Fibroblast of skin of left biceps (primary cell): ENCODE measurements at places on chromosomes 2 and 18.

DNA sequence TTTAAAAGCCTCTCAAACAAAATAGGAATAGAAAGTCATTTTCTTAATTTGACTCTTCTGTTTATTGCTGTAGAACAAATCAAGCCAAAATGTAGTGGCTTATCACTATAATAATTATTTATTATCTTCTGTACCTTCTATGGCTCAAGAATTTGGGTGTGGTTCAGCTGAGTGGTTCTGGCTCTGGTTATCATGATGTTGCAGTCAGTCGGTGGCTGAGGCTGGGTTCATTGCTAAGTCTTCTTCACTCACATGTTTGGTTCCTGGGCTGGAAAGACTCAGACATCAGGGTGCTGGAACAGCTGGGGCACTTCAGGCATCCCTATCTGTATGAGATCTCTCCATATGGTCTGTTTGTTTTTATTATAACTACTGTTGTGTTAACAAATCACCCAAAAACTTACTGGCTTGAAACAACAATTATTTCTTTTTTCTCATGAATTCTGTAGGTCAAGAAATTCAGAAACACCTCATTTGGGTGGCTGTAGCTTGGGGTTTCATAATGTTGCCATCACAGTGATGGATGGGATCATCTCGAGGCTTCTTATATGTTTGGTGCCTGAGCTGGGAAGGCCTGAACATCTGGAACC, 242.6 kb upstream of the FBXO11 start:
- no peak for DNase-seq

- no peak for DNase-seq
These were observed 189.4 kb upstream of the ARL4C start for GRCh38 chr2:234686088-234686890.

DNA sequence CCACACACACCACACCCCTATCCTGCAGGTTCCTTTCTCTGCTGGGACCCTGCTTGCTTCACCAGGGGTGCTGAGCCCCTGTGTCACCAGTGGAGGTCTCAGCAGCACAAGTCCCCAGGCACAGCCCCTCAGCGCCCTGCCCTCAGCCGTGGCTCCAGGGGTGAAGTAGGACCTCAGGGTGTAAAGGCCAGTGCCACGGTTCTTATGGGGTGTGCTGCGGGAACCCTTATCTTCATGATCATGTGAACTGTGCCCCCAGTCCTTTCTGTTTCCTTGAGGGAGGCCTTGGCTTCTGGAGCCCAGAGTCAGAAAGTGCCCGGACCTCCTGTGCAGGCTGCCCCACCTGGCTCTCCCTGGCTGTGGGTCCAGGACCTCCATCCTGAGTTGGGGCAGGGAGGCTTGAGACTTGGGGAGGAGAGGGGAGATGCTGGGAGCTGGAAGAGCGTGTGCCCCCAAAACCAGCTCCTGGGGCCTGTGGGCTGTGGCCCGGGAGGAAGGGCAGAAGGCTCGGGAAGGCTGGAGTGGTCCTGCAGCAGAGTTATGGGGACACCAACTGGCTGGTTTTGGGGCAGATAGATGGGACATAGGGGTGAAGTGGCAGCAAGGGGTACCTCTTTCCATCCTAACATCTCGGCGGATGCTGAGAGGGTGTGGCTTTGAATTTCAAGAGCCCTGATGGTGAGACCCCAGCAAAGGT, 20.2 kb upstream of the KLF11 start:
- DNase-seq = no peak

GRCh38 chr2:320561-320960, 32.7 kb upstream of the ALKAL2 start:
- DNase-seq = no peak

DNA sequence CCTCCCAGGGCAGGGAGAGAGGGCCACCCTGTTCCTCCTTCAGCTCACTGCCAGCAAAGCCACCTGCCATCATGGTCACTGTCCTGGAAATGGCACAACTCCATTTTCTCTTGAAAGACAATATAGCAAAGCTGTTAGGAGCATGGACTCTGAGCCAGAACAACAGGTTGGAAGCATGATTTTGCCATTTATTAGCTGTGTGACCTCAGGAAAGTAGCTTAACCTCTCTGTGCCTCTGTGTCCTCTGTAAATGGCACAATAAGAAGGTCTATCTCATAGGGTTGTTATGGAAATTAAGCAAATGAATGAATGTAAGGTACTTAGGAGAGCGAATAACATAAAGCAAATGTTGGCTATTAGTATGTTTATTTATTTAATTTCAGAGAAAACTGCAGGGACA, 730.4 kb upstream of the ID2 start:
- no peak for DNase-seq

DNA sequence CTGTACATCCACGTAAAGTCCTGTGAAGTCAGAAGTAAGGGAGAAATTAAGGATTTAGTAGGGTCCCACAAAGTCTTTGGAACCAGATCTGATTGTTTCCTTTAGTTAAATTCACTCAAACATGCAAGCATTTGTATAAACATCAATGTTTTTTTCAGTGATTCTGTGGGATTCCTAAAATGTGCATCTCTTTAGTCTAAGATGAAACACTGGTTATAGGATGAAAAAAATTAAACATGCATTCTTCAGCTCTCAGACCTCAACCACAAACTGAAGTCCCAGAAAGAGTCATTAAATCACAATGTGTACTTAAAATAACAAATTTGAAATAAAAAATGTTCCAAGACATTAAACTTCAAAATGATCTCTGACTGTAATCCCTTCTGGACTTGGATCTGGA, 76.5 kb upstream of the APCDD1 start:
- peak; percentile 68 for DNase-seq

DNA sequence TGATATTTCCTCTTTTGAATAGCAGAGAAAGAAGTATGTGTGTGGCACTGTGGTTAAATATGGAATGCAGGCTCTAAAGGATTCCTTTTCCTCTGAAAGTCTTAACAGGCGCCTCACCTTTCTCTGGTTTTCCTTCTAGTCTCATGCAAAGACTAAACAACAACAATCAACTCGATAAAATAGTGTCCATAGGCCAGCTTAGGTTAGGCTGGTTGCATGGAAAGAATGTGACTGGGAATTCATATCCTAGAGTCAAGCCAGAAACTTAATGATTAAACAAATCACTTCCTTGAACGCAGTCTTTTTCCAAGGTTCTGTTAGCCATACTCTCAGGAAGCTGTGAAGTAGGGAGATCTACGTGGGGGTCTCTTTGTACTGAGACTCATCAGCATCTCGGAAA, 800.8 kb upstream of the ID2 start:
- DNase-seq = no peak

- no peak for DNase-seq
These were observed 241.5 kb downstream of the RNF152 start for GRCh38 chr18:61651145-61651879.

DNA sequence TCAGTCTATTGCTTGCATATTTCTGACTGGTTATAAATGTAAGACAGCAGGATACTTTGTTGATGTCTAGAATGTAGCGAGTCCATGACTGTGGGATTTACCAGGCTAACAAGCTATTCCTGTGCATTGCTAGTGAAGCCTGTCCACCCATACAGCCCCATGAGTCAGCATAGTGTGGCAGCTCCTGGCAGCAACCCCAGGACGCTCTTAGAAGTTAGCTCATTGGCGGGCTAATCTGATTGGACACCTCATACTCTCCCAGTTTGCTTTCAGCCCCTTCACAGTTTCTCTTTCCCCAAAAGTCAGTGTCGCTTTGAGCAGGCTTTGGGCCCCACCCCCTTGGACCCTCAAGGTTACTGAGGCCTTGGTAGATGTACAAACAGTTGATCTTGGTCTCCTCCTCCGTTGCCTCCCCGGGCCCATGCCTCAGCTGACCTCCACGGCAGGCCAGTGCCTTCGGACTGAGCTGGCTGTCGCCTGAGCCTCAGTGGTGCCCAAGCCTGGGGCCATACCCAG, 48.0 kb downstream of the COA5 start:
- peak; percentile 33 for DNase-seq

DNA sequence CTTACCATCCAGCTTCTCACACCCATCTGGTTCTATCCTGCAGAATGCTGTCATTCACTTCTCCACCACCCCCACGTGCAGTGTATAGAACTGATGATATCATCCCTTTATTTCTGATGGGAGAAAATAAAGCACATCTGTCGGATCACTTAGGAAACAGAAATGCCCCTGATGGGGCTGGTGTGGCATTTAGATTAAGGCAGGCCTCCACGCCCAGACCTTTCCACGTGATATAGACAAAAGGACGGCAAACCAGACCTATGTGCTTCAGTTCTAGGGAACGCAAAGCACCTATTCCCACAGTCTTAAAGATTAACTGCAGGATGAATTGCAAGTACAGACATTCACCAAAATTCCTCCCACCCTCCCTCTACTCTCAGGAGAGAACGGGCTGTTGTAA, 27.6 kb upstream of the CABLES1 start:
- no peak for DNase-seq

GRCh38 chr2:150484461-150485021, 2.9 kb downstream of the RND3 start:
- DNase-seq = no peak

DNA sequence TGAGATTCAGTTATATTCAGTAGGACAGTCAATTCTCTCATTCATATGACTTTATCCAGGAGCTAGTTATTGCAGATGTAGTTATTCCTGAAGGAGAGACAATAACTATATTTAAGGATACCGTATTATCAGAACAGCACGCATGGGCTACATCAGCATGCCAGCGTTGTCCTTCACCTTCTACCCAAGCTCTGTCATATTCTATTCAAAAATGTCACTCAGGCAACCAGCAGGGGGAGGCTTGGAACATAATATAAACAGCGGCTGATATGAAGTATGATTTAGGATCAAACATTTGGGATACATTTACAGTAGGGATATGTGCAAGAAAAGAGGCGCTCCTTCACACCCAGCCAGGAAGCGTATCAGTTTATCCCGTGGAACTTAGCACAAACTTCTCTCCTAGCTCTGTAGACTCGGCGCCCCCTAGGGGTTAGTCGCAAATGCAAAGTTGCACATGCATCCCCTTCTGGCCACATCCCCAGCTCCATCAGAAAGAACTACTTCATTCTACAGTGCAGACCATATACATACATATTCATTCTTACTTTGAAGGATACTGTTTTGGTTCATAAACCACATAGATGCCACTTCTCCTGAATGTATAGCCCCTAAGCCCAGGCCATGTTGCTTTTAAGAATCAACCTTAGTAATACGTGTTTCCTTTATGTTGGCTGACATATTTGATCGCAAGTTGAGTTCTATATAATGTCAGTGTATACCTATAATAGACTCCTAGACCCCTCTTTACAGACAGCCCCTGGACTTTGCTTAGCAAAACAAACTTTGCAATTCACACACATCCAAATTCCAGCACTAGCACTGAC, 759.4 kb downstream of the ADCYAP1 start:
- DNase-seq = no peak

DNA sequence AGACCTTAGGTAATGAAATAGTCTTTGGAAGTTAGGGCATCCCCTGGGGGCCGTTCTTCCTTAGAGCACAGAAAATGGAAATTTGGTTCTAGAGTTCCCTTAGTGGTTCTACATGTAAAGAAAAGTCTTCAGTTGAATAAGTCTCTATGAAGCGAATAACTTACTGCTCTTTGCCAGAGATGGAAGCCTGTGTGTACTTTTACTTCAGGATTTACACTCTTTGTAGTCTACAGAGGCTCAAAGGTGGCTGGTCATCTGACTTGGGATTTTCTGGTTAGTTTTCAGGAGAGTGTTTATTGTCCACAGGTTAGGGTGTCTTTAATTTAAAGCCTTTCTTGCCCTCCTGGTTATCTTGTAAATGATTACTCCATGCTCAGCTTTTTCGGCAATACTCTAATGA, 210.6 kb downstream of the ZNF521 start:
- no peak for DNase-seq

DNA sequence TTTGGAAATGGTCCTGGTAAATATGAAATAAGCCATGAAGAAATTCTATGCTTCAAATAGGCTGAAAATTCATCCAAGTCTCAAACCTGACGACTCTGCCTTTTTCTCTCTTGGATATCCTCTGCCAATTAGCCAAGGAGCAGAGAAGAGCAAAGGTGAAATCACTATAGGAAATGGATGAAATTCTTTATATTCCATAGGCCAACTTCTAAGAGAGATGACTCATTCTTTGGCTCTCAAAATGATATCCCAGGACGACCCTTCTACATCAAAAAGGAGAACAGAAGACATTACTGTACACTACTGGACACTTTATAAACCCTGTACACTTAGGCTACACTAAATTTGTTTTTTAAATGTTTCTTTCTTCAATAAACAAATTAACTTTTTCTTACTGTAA, 22.7 kb downstream of the PDE1A start:
- DNase-seq = no peak

DNA sequence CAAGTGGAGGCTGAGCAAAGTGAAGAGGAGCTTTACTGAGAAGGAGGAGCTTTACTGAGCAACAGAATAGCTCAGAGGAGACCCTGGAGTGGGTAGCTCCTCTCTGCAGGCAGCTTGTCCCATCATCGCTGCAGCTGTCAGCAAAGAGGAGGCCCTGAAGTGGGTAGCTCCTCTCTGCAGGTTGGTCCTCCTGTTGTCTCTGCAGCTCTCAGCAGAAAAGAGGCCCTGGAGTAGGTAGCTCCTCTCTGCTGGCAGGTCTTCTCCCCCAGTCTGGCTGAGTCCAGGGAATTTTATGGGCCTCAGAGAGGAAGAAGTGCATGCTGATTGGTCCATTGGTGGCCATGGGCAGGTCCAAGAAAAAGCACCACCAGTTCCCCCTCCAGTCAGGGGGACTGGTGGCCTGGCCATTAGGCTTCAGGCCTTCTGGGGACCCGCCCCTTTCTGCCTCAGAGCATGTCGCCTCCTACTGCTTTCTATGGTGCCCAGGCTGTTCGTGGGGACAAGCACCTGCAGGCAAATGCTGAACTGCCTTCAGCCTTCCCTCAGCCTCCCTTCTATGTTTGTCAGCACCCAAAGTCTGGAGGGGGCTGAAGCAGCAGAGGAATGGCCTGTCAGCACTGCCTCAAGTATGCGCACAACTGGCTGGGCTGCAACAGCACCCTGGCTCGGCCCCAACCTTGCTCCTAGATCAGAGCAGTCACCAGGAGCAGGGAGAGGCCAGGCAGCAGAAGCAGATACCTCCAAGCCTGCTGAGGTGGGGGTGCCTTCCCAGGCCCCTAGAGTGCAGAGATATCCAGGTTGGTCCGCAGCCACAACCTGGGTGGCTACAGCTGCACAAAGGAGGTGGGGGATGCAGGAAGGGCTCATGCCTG, 5.9 kb downstream of the ZSCAN30 start:
- no peak for DNase-seq
